ENCODE measurements at places on chromosomes 2 and 18.

GRCh38 chr18:8562070-8562469 is 47.2 kb upstream of the RAB12 start:
- no peak for DNase-seq

DNA sequence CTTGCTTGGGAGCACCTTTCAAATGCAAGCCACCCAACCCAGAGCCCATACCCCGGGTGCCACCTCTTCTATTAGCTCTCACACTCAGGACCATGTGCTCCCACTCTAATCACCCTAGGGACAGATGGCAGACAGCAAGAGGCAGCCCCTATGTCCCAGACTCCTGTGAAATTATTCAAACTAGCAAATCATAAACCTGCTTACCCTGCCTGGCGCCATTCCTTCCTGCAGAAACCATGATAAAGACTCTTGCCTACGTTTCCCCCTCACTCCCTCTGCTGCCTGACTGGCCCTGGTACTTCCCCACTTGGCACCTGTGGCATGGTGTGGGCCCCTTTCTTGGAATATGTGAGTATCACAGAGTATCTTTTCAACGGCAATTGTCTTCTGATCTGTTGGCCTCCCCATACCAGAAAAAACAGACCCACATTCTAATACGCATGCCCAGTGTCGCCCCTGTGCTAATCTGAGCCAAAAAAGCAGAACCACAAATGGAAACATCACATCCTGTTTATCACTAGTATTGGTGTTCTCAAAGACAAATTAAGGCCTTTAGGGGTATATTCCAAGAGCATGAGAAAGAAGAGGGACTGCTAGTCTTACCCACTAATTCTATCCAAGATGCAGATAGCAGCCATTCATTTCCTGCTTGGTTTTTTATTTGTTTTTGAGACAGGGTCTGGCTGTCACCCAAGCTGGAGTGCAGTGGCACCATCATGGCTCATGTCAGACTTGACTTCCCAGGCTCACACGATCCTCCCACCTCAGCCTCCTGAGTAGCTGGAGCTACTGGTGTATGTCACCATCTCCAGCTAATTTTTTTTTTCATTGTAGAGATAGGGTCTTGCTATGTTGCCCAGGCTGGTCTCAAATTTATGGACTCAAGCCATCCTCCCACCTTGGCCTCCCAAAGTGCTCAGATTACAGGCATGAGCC is 44.1 kb upstream of the TTC39C start:
- no peak for DNase-seq

GRCh38 chr2:109238580-109238979 is 109.6 kb downstream of the SH3RF3 start:
- DNase-seq = no peak

GRCh38 chr2:94876523-94876863 is 5.3 kb downstream of the TEKT4 start:
- no peak for DNase-seq

DNA sequence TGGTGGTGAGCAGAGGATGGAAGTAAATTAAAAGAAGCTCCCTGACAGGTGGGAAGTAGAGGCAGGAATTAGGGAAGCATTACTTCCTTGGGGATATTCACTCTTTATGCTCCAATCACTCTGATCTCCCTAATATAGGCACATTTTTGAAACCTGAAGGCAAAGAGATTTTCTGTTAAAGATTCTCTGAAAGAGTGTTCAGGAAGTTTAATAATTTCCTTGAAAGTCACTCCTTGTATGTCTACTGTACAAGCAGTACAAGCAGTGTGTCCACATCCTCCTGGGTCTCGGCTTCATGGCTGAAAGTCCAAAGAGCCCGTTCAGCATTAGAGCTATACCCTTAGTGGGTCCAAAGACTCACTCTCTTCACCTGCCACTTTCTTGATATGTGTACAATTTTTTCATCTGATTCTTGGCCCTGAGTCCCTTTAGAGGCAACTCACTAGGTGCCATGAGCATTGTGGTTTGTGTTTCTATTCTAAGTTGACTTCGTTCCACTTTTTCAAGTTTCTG is 60.2 kb downstream of the AAK1 start:
- no peak for DNase-seq

GRCh38 chr2:190328573-190329147 is 9.0 kb upstream of the HIBCH start:
- no peak for DNase-seq

DNA sequence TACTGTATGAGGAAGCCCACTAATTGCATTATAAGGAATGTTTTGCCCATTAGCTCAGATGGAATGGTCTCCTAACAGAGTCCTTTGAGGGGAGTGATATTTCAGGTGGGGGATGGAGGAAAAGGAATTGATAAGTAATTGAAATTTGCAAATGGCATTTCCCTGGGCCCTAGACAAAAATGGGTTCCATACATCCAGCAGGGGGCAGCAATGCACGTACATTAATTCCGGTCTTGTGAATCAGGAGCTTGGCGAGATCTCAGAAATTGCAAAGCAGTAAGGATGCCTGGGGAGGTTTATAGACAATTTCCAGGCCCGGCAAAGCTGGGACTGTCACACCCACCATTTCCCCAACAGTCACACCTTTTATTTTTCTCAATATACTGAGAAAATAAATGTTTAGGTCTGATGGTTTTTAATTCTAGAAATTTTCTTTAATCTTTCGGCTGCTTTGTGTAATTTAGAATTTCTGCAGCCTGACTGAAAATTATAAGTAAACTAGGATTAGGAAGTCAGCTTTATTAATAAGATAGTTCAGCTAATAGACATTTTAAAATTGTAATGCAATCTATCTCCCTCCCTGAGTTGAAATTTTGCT is 122.8 kb downstream of the LYPD1 start:
- no peak for DNase-seq

- DNase-seq = no peak
Measured at GRCh38 chr2:12555012-12555645, 161.6 kb upstream of the TRIB2 start.

- DNase-seq = no peak
Measured at GRCh38 chr18:10481831-10482230, 27.4 kb downstream of the APCDD1 start.

DNA sequence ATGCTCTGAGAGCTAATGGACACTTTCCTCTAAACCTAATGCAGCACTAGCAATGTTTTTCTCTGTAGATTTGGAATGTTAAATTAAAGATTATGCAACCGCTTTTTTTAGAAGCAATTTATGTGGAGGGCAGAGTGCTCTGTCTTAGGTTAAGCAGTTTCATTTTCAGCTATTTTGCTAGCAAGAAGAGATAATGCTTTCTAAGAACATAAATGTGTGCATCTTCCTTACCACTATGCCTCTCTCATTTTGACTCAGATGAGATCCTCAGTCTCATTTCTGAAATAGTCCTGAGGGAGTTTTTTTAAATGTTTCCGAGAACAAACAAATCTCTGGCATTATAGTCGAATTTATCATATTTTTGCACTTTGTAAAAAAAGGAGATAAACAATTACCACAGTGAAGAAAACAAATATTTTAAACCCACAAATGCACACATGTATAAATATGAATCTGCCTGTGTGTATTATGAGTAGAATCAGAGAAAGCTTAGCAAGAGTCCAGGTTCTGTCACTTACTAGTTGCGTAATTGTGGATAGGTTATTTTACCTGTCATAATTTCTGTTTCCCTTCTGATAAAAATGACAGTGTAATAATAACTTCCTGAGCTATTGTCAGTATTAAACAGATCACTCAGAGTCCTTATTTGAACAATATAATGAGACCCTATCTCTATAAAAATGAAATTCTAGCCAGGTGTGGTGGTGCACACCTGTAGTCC is 207.7 kb upstream of the CRIM1 start:
- no peak for DNase-seq

DNA sequence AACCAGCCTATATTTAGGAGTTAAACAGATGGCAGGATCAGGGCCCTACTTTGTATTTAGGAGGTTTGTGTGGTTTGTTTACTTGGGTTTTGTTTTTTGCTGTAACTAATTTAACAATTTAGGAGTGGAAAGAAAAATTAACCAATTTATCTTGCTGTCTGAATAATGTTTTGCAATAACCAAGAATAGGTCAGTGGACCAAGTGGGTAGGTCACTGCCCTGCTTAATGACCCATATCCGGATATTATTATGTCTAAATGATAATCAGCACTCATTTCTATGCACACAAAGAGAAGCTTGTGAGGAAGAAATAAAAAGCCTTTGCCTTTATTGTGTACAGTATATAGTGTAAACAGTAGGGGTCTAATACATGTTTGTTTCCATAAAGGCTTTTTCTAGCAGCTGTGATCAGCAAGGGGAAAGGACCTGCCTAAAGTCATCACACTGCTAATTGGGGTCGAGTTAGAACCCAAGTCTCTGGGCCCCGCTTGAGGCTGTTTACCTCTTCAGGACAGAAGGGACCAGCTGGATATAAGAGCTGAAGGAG is 76.6 kb downstream of the TGOLN2 start:
- no peak for DNase-seq

DNA sequence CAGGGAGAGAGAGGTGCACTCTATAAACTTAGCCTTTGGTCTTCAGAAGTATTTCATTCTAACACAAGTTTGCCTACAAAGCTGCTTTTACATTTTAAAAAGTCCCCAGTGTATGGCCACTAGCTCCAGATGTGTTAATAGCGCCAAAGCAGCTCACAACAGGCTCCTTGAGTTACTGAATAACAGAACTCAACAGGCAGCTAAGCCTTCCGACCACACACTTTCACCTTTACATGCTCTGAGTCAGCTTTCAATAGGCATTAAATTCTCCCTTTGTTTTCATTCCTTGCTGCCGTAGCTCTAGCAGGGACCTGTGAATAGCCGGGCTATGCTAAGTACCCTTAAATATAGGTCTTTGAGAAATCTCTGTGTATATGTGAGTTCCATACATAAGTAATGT is 262.8 kb upstream of the PARD3B start:
- DNase-seq = no peak

- no peak for DNase-seq
Measured at GRCh38 chr2:238143239-238143951, 4.9 kb downstream of the KLHL30 start.

- no peak for DNase-seq
Measured at GRCh38 chr2:45205985-45206384, 196.7 kb upstream of the SIX2 start.

DNA sequence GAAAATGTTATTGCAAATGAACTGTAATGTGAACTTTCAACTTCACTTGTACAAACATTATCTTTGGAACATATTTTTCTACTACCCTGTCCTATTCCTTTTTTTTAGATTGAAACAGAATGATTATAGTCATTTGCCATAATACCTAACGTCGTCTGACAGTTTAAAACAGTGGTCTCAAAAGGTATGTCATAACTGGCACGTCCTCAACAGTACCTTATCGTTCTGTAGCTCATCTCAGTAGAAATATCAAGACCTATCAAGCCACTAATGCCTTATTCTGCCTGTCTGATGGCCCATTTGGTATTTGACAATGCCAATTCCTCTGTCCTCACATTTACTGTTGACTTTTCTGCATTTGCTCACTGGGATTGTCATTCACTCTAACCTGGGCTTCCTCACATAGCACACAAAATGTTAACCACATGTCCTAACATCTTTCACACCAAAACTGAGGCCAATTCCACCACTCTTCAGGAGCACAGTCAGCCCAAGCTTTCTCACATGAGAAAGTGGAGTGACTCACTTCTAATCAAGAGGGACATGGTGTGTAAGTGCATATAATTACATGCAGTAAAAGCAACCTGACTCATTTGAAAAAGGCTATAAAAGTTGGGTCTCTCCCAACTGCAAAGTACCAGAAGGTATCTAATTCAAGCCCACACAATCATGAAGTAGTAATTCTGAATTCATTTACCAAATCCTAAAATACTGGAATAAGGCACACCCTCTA is 34.8 kb downstream of the DNER start:
- DNase-seq = no peak

DNA sequence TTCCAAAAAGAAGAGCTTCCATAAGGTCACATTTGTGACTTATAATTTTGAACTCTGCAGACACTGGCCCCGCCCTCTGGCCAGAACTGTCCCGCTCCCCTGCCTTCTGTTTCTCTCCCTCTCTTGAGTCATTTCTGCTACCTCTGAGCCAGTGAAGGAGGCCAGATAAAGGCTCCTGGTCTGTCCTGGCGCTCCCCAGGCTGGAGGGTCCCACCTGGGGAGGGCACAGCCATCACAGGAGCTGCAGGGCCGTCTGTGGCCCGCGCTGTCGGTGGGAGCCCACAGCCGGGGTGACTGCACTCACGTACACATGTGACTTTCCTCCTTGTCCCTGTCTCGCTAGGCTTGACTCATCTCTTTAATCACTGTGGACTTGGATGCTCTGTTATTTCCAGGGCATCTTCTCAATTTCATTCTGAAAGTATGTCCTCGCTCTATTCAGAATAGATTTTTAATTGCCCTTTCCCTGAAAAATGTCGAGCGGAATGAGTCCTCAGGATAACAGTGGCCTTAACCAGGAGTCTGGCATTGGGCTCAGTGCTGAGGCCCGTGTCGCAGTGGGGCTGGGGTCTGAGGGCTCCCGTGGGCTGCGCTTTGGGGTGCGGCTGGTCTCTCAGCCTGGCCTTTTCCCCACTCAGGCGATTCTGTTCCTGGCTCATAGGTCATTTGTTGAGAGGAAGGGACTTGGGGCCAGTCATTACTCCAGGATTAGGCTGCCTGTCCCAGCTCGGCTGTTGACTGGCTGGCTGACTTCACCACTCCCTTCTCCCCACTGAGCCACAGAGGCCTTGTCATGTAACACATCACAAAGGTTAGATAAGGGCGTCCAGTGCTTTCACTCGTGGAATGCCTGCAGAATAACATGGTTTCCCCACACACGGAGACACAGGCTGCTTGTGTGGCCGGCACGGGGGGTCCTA is 34.5 kb downstream of the KLHL29 start:
- no peak for DNase-seq

DNA sequence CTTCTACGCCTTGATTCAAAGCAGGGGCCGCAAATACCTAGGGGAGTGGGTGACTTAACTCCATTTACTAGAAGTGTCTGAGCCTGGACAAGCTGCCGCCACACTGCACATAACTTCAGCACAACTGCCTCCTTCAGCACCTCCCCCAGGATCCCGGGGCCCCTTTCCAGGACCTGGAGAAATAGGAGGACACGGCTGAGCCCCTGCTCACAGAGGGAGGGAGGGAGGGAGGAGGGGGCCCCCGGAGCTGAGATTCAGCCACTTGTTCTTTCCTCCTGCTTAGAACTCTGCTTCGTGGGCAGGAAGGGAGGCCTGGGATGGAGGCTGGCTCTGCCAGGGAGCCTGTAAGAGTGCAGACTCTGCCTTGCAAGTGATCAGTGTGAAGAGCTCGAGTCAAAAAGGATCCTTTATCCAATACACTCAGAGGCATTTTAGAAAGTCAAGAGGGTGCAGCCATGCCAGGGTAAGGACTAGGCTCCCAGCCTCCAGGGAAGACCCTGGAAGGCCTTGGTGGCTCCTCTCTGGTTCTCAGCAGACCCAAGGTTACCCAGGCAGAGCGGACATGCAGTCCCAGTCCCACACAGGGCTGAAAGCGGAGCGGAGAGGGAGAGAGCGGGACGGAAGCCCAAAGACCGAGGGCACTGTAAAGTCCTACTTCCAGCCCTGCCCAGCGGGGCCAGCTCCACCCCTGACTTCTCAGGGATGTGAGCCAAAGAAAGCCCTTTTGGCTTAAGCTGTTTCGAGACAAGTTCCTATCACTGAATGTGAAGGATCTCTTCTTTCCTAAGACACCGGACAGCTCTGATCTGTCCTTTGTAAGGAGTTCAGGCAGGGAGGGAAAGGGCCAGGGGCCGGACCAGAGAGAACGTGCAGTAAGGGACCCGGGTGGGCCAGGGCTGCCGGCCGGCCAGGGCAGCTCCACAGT is 8.6 kb upstream of the ARMC9 start:
- no peak for DNase-seq

GRCh38 chr2:69013840-69014821 is 1.2 kb downstream of the ANTXR1 start:
- no peak for DNase-seq

GRCh38 chr2:95262896-95263542 is 11.2 kb upstream of the PROM2 start:
- no peak for DNase-seq

GRCh38 chr2:236130349-236130998 is 37.7 kb downstream of the GBX2 start:
- no peak for DNase-seq
